H54 (cell line): ENCODE measurements at places on chromosomes 13 and 19.

GRCh38 chr19:35756377-35757230, at the start of gene HSPB6:
Gene HSPB6 (minus strand): TSS chr19:35757029. CDS start chr19:35757008, 21 bp downstream.
- no peak for DNase-seq

DNA sequence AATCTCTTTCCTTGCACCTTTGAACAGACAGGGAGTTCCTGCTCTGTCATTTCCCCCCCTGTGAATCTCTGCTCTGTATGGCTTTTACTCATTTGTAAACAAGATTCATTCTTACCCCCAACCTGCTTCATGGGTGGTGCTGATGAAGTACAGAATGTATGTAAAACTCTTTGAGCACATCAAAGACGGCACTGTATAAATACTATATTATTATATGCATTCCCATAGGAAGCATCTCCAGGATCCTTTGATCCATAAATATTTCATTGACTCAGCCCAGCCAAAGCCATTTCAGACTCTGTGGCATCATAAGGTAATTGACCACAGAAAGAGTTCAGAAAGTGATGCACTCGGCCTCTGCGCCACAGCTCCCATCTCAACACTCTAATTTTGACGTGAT, 208.7 kb downstream of the EFNB2 start:
- DNase-seq: no peak

DNA sequence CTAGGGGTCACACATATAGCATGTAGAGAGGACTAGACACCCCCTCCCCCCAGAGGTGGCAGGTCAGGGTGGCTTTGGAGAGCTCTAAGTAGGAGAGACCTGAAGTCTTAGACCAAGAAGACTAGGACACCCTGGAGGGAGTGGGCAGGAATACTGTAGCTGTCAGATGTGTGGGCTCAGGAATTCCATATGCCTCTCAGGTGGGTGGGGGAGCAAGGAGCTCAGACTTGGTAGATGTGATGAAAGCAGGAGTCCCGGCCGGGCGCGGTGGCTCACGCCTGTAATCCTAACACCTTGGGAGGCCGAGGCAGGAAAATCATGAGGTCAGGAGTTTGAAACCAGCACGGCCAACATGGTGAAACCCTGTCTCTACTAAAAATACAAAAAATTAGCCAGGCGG, 1.6 kb downstream of the CRB3 start:
- DNase-seq: no peak

- DNase-seq: no peak
Measured at GRCh38 chr13:39496506-39496905, 106.5 kb downstream of the LHFPL6 start.

DNA sequence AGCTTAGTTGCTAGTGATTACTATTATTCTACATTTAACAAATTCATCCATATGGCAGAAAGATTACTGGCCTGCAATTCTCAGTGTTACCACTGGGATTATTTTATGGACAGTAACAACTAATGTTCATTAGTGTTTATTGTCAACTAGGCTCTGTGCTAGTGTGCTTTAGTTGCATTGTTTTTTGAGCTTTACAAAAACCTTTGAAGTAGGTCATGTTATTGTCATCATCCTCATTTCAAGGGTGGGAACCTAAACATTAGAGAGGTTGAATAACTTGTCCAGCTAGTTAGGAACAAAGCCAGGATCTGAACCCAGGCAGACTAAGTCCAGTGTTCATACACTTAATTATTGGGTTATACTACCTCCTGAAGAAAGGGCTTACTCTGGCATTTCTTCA, 27.8 kb upstream of the TDRD3 start:
- DNase-seq: no peak

DNA sequence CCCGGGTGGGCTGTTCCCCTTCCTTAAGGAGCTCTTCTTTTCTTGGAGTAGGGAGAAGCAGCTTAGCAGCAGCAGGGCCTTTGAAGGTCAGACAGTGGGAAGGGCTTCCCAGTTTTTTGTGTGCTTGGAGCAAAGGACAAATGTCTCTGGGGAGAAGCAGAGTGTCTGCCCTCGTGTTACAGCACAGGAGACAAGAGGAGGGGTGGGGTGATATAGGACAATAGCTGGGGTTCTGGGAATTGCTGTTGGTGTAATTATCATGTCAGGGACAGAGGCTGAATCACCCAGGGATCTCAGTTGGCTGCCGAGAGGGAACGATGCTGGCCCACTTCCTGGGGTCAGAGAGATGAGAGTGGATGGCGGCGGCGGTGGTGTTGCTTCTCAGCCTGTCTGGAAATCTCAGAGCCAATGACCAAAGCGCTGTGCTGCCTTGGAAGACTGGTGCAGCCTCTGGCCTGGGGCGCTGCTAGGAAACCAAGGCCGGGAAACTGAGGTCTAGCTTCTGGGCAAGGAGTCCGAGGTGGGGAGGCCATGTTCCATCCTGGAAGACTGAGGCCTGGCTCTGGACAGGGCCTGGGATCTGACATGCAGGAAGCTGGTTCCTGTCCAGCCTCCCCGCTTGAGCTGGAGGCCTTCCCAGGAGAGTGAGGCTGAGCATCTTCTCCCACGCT, 1.2 kb downstream of the INAFM1 start:
- DNase-seq: no peak

DNA sequence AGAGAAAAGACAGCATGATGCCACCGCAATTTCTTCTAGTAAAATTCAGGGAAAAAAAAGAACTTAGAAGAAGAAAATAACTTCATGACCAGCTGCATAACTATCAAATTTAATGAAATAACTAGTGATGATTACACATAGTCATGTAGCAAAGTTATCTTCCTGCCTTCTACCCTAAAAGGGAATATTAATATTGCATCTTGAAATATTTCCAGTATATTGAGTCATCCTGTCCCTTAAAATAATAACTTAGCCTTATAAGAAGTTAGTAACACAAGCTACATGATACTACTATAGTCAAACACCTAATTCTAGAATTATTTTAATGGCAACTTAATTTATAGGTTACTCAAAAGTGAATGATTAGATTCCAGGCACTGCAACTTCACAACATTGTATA, 289.2 kb downstream of the KLF12 start:
- no peak for DNase-seq

DNA sequence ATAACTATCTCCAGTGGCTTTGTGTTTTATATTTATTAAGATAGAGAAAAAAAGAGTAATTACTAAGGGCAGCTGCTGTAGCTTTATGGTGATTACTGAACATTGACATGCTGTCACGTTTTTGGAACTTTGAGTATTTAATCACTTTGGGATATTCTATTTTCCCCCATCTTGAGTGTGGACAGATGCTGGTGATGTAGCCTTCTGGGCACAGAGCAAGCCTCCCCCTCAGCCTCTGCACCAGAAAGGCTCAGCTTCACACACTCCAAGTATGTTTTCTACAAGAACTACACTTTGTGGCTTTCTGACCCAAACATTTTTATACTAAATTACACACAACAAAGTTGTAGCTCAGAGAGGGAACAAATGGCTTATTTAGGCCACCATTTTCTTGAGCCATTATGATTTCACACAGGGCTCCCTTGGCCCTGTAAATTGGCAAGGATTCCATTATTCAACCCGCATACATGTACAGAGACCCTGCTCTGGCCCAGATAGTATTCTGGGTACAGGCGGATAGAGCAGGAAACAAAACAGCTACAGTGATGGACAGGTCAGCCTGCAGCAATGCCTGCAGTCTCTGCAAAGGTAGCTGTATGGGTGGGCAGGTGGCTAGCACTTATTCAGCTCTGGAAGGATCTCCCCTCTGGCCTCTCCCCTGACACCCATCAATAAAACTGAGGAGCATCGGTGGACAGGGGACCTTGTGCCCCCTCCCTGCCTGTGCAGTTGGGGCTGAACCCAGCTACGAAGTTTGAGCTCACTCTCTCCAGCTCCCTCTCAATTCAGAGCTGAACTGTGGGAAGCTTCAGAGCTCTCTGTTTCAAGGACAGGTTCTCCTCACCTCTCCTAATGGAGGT, 1.3 kb downstream of the ALOX5AP start:
- DNase-seq: no peak
